Mesenchymal stem cell (in vitro differentiated cells and primary cell): ENCODE measurements at places on chromosomes 3 and 15.
A peak's percentile ranks its signal among the peaks of the same experiment; 100 is the strongest.

DNA sequence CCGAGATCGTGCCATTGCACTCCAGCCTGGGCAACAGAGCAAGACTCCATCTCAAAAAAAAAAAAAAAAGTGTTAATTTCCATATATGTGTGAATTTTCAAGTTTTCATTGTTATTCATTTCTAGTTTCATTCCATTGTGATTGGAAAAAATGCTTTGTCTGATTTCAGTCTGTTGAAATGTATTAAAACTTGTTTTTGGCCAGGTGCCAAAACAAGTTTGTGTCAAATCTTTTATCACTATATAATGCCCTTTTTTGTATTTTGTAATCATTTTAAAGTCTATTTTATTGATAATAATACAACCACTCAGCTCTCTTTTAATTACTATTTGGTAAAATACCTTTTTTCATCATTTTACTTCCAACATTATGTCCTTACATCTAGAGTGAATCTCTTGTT lies 42.5 kb downstream of the TFRC start:
- no peak overlapping the region for H3K4me3 ChIP-seq
- H3K4me1 ChIP-seq = no peaks in the 10 kb centered on the region
- H3K27ac ChIP-seq = no peak overlapping the region
- DNase-seq = no peak
- no peaks in the 10 kb centered on the region for H3K27me3 ChIP-seq

DNA sequence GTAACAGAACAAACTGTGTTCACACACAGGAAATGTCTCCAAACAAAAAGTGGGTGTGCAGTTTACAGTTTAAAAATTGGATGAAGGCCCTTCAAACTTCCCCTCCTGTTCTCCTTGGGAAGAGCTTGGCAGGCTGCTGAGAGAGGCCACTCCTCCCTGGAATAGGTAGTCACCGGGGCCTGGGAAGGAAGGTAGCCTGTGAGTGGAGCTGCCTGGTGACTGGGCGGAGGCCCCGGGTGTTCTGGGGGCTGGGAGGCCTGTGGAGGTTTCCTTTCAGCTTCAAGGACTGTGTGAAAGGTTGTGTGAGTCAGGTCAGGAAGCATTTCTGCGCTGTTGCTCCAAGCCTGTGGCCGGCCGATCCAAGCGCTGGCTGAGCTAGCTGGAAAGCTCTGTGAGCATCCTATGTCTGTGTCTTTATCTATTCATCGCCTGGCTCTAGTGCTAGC lies 14.1 kb downstream of the SLCO3A1 start:
- H3K4me3 ChIP-seq = peak overlapping the region; percentile 54
- H3K36me3 ChIP-seq = no peaks in the 10 kb centered on the region
- H3K27ac ChIP-seq = peak overlapping the region; percentile 62
- DNase-seq = peak; percentile 62
- peaks cover 18% of the 10 kb centered on the region for H3K4me1 ChIP-seq

- no peak overlapping the region for H3K27ac ChIP-seq
- H3K27me3 ChIP-seq = no peaks in the 10 kb centered on the region
- H3K4me1 ChIP-seq = no peaks in the 10 kb centered on the region
- DNase-seq = no peak
- H3K4me3 ChIP-seq = no peak overlapping the region
Observed at GRCh38 chr15:48654801-48655200, 9.3 kb upstream of the FBN1 start.

- no peak overlapping the region for H3K27ac ChIP-seq
- peaks cover 81% of the 10 kb centered on the region for H3K36me3 ChIP-seq
- peaks cover 7% of the 10 kb centered on the region for H3K4me1 ChIP-seq
- no peak overlapping the region for H3K4me3 ChIP-seq
Observed at GRCh38 chr3:127573912-127574311, 16.6 kb downstream of the TPRA1 start.

GRCh38 chr3:59137415-59137814 lies 87.6 kb upstream of the CFAP20DC start:
- no peaks in the 10 kb centered on the region for H3K36me3 ChIP-seq
- no peaks in the 10 kb centered on the region for H3K27me3 ChIP-seq
- no peak for DNase-seq
- H3K4me1 ChIP-seq = no peaks in the 10 kb centered on the region

GRCh38 chr3:24299806-24300626 lies 194.6 kb downstream of the THRB start:
- H3K4me3 ChIP-seq = no peak overlapping the region
- H3K27ac ChIP-seq = peak overlapping the region; percentile 72
- no peaks in the 10 kb centered on the region for H3K36me3 ChIP-seq
- peaks cover 9% of the 10 kb centered on the region for H3K4me1 ChIP-seq

DNA sequence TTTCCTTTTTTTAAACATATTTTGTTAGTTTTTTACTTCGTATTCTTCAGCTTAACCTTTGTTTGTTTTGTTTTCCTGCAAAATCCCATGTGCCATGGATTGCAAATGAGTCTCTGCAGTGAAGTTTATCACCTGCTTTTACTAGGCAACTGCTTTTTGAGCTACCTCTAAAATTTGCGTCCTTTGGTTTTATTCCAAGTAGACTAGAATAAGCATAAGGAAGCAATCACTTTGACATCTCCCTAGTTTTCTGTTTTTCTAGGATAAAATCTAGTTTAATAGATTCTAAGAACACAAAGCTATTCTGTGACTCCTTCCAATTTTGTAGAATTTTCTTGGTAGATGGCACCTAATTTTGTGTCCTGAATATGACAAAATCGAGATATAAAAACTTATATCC lies 1059.2 kb downstream of the OTOL1 start:
- no peaks in the 10 kb centered on the region for H3K36me3 ChIP-seq
- H3K4me3 ChIP-seq = no peak overlapping the region
- no peak for DNase-seq
- H3K27ac ChIP-seq = no peak overlapping the region

- no peak for DNase-seq
- H3K36me3 ChIP-seq = no peaks in the 10 kb centered on the region
- H3K4me3 ChIP-seq = no peak overlapping the region
- no peaks in the 10 kb centered on the region for H3K4me1 ChIP-seq
Observed at GRCh38 chr3:135081856-135082434, 286.9 kb downstream of the EPHB1 start.

GRCh38 chr15:66631616-66632263 lies 65.9 kb upstream of the LCTL start:
- H3K27me3 ChIP-seq = peaks cover 18% of the 10 kb centered on the region
- no peaks in the 10 kb centered on the region for H3K36me3 ChIP-seq
- DNase-seq = no peak
- H3K27ac ChIP-seq = no peak overlapping the region
